ENCODE measurements at places on chromosomes 5 and 9.

DNA sequence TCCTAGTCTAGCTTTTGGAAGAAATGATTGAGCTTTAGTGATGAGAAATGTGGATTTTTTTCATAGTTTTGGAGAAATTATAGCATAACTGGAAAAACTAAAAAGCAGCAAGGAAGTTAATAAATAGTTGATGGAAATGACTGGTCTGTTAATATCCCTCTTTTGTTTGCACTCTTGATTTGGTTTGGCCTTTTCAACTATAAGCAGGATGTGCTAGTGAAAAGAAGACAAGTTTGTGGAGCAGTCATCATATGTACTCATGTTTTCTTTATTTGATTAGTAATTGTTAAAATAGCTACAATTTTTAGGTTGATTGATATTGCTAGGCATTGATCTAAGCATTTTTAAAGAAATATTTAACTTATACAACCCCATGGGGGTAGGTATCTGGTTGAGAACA lies 374.7 kb downstream of the TAF11L14 start:
- no peak for DNase-seq
- H3K4me1 ChIP-seq: no peaks in the 10 kb centered on the region
- no peak overlapping the region for H3K27ac ChIP-seq
- no peak overlapping the region for H3K4me3 ChIP-seq
- H3K36me3 ChIP-seq: no peaks in the 10 kb centered on the region
- H3K27me3 ChIP-seq: no peaks in the 10 kb centered on the region

DNA sequence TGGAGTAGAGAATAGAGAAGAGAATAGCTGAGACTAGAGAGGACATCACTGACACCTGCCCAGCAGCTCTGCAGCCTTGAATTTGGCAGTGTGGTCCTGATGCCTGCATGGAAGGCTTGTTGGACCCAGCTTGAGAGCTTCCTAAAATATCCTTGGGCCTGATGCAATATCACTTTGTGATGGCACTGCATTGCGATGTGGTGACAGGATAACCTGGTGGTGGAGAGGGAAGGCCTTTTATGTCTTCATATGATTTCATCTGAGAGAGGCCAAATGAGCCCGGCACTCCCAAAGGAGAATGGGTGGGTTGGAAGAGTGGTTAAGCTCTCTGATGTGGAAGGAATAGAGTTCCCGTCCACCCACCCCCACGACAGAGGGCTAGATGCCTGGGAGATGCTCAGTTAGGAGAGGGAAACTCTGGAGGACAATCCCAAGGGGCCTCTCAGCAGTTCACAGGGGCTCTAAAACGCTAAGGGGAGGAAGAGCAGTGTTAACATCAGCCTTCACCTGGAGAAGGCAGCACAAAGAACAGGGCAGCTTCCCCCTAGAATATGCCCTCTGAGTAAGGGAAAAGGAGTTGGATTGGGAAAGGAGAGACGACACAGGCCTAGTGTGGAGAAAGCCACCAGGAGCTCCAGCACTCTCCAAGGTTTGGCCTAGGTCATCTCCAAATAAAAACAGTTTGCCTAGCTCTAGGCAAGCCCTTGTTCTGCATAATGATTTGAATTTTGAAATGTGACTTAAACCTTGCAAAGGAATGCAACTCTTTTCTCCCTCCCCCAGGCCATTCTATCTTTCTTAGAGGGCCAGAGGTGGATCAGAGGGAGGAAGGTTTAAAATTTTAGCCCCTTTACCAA lies 99.8 kb upstream of the SSBP2 start:
- H3K36me3 ChIP-seq: no peaks in the 10 kb centered on the region
- peaks cover 23% of the 10 kb centered on the region for H3K4me1 ChIP-seq
- no peak overlapping the region for H3K27ac ChIP-seq
- no peak overlapping the region for H3K4me3 ChIP-seq

DNA sequence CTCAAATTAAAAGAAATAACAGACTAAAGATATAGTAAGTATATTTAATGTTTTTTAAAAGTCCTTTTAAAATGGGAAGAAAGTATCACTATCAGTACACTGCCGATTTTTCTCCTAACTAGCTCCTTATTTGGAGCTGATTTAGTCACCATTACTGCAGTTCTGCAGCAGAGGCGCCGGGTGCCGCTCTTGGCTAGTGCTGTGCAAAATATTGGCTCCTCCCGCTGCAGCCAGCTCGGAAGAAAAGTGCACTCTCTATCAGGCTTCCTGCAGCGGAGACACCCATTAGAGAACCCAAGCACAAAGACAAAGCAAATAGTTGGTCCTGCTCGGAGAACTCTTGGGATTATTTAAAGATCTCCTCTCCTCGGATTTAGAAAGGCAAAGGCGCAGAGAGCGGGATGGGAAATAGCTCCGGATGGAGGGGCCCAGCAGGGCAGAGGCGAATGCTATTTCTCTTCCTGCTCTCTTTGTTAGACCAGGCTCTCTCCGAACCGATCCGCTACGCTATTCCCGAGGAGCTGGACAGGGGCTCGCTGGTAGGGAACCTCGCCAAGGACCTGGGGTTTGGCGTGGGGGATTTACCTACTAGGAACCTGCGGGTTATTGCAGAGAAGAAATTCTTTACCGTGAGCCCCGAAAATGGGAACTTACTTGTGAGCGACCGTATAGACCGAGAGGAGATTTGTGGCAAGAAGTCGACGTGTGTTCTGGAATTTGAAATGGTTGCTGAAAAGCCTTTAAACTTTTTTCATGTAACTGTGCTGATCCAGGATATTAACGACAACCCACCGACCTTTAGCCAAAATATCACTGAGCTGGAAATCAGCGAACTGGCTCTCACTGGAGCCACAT lies at the start of gene PCDHGB3:
TSS of gene PCDHGB3 (plus strand) at position 249 of the 855 bp plus-strand sequence. CDS start at position 402, 153 bp downstream.
- H3K27me3 ChIP-seq: no peaks in the 10 kb centered on the region
- H3K27ac ChIP-seq: no peak within 1 kb of the TSS
- no peaks in the 10 kb centered on the region for H3K36me3 ChIP-seq
- DNase-seq: no peak

DNA sequence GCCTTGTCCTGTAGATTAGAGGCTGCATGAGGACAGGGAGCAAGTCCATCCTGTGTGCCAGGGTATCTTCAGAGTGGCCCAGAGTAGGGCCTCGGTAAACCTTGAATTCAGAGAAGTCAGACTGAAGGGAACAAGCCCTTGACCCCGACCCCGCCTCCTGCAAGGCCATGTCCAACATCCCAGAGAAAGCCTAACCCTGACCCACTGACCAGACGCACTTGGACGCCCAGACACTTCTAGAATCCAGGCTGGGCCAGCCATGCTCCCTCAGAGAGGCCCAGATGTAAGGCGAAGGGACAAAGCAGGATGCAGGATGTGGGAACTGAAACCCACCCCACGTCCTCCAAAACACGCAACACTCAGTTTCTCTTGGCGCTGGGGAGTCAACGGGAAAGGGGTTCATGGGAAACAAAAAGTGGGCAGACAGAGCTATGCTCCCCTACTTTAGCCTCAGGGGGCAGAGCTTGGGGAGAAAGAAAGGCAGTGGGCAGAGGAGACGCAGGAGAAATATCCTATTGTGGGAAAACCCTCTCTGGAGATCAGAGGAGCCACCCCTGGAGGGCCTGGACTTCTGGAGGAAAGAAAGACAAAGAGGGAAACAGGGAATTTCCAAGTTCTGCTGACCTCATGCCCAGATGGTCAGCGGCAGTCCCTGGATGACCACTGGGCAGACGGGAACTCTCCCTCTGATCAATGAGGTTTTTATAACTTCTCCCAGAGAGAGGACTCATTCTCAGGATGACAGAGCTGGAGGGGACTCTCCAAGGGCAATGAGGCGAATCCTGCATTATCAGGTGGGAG lies 13.0 kb downstream of the TNIP1 start:
- H3K4me1 ChIP-seq: peaks cover 36% of the 10 kb centered on the region
- no peak for DNase-seq
- H3K36me3 ChIP-seq: no peaks in the 10 kb centered on the region

GRCh38 chr9:125137200-125137599 lies 6.1 kb downstream of the SCAI start:
- no peaks in the 10 kb centered on the region for H3K27me3 ChIP-seq
- H3K4me3 ChIP-seq: no peak overlapping the region
- no peaks in the 10 kb centered on the region for H3K36me3 ChIP-seq
- H3K27ac ChIP-seq: no peak overlapping the region
- DNase-seq: no peak

- peaks cover 7% of the 10 kb centered on the region for H3K4me1 ChIP-seq
- no peak within 1 kb of the TSS for H3K27ac ChIP-seq
- DNase-seq: no peak
- no peaks in the 10 kb centered on the region for H3K36me3 ChIP-seq
These were observed at the start of gene BSPRY for GRCh38 chr9:113349445-113350094. Gene BSPRY, plus strand, starts transcription at chr9:113349541. Its CDS starts 39 bp downstream, at chr9:113349580.

DNA sequence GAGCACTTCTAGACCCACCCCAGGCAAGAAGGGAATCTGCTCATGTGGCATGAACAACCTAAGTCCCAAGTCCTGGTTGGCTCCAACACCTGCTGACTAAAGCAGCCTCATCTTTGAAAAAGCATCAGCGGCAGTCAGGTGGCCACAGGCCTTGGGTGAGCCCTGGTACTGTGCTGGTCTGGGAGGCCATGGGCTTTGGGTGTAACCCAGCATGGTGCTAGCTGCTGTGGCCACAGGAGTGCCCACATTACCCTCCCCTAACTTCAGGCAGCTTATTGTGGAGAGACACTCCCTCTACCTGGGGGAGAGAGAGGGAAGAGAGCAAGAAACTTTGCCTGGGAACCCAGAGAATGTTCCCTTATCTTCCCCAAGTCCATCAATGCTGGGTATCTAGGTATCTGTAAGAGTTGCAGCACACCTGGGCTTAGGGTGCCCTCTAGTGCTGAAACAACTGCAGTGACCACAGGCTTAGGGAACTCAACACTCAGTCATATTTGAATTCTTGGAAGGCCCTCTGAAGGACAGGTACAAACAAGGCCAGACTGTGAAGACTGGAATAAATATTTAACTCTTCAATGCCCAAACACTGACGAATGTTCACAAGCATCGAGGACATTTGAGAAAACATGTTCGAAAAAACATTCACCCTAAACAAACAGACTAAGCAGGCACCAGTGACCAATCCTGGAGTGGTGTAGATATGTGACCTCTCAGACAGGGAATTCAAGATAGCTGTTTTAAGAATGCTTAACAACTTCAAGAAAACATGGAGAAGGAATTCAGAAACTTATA lies 69.9 kb upstream of the OR2K2 start:
- H3K27me3 ChIP-seq: no peaks in the 10 kb centered on the region
- no peaks in the 10 kb centered on the region for H3K36me3 ChIP-seq
- H3K27ac ChIP-seq: no peak overlapping the region
- DNase-seq: no peak

DNA sequence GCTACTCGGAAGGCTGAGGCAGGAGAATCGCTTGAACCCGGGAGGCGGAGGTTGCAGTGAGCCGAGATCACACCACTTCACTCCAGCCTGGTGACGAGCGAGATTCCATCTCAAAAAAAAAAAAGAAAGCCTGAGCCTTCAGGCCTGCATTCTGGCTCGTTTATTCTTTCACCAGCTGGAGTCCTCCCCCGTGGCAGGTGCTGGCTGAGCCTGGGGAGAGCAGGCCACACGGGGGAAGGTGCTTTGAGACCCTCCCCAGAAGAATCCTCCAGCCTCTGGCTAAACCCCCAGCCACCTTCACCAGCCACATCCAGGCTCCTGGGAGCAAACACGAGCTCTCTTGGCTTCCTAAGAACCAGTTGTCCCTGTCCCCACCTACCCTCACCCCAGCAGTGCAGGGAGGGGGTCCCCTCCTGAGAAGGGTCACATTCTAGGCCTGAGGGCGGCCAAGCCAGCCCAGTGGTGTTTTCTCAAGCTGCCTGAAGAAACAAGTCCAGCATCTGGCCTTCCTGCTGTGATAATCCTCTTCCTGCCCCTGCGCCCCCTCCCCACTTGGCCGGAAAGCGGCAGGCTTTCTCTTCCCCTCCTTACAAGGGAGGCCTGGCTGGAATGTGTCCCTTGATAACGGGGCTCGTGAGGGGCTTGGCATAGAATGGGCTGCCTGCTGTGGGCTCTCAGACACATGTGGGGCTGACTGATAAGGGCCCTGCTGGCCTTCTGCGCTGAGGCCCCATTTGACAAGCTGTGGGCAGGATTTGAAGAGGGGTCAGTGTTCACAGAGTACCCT lies 41.5 kb downstream of the PLPP7 start:
- no peaks in the 10 kb centered on the region for H3K4me1 ChIP-seq
- no peak for DNase-seq
- H3K4me3 ChIP-seq: no peak overlapping the region
- no peaks in the 10 kb centered on the region for H3K27me3 ChIP-seq

- no peaks in the 10 kb centered on the region for H3K4me1 ChIP-seq
- no peaks in the 10 kb centered on the region for H3K36me3 ChIP-seq
- no peak overlapping the region for H3K4me3 ChIP-seq
- DNase-seq: no peak
These were observed 76.4 kb downstream of the ACER2 start for GRCh38 chr9:19485193-19485592.

DNA sequence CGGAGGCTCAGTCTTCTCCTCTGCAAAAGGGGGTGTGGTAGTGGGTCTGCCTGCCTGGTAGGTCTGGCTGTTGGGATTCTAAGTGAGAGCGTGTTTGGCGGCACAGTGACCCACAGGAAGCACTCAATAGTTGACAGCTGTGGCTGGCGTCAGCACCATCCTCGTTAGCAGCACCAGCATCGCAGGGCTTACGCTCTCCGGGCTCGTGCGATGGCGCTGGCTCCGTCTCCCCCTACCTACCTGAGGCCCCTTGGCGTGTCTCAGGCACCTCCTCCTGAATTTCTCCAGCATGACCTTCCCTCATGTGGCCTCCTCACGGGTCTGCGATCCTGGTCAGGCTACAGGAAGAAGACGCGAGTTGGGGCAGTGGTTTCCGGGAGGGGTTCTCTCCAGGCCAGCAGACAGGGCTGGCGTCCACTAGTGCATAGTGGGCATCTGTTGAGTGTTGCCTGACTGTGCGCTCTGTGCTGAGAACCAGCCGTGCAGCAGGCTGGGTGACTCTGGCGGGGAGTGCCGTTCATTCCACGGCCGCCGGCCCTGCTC lies 66.9 kb downstream of the HMCN2 start:
- H3K27ac ChIP-seq: no peak overlapping the region
- H3K36me3 ChIP-seq: no peaks in the 10 kb centered on the region
- H3K4me1 ChIP-seq: peaks cover 8% of the 10 kb centered on the region
- H3K4me3 ChIP-seq: no peak overlapping the region
- no peak for DNase-seq

DNA sequence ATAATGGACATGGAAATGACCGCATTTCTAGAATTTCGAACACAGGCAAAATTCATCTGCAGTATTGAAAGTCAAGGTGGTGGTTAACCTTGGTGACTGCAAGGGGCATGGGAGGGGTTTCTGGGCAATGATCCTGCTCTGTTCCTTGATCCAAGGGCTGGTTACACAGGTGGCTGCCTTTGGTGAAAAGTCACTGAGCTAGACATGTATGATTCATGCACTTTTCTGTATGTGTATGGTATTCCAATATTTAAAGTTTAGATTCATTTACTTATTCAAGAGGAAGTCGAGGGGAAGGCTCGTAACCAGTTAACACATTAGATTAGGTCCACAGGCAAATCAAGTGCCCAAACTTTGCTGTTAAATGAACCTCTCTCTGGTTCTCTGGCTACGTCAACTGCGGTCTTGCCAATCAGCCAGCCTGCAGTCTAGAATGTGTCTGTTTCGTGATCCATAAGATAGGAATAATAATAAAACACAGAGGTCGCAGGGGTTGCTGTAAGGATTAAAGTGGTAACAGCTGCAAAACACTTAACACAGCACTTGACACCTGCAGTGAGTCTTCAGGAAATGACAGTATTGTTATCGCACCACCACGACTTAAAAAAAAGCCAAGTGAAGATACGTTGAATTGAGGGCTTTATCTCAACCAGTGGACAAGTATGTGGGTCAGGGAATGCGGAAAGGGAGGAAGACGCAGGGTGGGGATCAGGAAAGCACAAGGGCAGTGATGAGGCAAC lies 92.5 kb downstream of the TLE1 start:
- DNase-seq: no peak
- no peak overlapping the region for H3K4me3 ChIP-seq
- no peaks in the 10 kb centered on the region for H3K36me3 ChIP-seq
- peaks cover 42% of the 10 kb centered on the region for H3K4me1 ChIP-seq
